ENCODE measurements at places on chromosomes 2 and 18.

- DNase-seq: no peak
These were observed 258.5 kb downstream of the RPIA start for GRCh38 chr2:88950010-88950409.

- no peak for DNase-seq
These were observed 189.7 kb upstream of the REV1 start for GRCh38 chr2:99679518-99679917.

DNA sequence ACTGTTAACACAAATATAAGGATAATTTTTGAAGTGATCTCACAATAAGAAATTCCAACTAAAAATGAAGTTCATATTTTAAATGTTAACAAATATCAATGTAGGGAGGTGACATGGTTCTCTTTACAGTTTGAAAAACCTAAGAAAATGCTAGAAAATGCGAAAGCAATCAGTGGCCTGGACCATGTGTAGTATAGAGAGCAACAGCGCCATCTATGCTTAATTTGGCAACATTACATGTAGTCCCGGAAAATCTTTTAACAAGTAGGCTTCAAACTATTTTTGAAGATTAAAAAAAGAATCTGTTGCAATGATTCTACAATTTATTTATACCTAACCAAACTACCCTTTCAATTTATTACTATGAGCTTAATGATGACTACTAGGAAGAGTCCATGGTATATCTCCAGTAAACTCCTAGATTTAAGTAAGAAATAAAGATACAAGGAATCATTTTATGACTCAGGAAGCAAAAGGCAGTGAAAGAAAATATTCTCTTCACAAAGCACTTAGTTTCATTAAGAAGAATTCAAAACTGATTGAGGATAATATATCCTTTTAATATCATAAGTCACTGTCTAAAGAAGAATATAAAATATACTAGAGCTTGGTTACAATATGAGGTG is 33.3 kb downstream of the NDUFA10 start:
- DNase-seq: peak; percentile 91

DNA sequence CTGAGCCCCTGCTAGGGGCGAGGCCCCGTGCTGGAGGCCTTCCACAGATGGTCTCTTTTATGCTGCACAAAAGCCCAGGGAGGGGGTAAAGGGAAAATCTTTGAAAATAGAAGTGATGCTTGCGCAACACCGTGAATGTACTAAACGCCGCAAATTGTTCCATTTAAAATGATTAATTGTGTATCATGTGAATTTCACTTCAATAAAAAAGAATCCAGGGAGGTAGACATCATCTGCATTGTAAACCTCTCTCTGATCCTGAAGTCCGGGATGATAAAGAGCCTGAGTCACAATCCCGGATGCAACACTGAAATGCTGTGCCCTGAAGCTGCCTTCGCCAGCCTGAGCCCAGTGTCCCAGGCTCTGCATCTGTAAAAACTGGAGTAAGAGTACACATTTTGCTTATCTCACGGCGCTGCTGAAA is 107.7 kb upstream of the PPP1CB start:
- peak; percentile 57 for DNase-seq

- no peak for DNase-seq
These were observed 227.8 kb downstream of the AGAP1 start for GRCh38 chr2:235721625-235722024.

DNA sequence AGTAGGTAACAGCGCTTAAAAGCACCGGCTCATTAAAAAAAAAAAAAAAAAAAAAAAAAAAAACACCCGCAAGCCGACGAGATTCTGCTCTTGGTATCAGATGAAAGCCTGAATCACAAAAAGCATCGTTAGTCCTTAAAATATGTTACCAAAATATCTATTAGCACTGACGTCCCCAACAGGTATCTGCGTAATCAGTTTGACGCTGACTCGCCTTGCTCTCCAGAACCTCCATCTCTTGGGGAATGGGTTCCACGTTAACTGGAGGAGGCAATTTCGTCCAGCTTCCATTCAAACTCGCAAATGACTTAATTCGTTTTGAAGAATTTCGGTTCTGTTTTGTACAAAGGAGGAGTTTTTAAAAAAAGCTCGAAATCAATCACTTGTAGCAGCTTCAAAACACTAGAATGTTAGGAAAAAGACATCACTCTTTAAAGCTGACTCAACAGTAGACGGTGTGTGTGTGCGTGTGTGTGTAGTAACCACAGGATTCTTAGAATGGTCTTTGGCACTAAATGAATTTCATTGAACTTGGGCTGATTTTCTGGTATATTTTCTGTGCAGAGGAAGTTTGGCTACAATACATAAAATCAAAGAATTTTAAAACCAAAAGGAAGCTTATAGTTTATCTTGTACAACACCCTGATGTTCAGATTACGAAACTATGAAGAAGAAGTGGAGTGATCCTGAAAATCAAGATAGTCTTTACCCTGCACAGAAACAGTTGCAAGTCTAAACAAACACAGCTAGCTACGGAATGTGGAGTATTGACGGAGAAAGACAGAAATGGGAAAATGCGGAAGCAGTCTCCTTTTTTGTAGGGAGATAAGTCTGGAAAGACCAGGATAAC is 1.1 kb upstream of the PGAP1 start:
- no peak for DNase-seq

DNA sequence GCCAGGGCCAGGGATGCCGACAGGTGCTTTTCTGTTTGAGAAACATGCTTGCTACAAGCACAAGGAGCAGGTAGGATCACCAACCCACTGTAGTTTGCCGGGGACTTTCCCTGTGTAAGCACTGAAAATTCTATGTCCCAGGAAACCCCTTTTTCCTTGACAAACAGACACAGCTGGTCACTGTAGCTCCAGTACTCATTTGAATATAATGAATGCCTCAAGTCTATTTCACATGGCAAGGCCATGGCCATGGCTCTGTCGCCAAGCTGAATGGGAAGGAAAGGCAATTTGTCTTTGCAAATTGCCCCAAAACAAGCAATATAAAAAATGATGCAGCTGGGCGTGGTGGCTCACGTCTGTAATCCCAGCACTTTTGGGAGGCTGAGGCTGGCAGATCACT is 49.6 kb upstream of the IGFBP2 start:
- no peak for DNase-seq

GRCh38 chr18:34972765-34973414 is 68.3 kb upstream of the MAPRE2 start:
- no peak for DNase-seq

DNA sequence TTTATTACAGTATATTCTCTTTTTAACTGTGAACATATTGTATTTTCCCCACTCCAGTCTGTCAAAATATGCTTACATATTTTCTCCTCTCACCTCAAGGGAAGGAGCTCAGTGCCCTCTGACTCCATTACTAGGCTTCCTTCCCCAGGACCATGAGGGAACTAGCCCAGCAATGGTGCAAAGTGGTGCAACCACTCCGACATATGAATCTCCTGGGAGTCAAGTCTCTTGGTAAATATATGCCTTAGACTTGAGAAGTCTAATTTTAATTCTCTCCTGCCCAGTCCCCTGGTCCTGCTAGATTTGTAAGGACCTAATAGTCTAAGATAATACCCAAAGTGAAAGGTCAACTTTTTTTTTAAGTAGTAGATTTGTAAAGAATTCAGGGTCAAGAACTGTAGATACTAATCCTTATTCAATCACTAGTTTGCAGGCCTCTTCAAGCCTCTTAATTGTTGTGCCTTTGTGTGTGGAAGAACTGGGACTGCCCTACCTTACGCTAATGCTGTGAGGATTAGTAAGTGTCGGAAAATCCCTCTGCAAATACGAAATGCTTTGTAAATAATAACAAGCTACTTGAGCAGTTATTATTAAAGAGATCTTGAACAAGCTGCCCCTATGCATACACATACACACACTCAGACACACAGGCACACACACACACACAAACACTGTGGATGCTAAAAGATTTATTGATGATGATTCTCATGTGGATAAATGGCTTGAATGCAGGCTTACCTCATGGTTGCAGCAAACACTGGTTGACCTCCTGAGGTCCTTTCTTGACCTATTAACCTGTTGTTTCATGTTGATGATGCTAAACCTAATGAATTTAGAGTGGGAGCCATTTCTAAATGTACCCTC is 251.2 kb upstream of the PARD3B start:
- DNase-seq: no peak

DNA sequence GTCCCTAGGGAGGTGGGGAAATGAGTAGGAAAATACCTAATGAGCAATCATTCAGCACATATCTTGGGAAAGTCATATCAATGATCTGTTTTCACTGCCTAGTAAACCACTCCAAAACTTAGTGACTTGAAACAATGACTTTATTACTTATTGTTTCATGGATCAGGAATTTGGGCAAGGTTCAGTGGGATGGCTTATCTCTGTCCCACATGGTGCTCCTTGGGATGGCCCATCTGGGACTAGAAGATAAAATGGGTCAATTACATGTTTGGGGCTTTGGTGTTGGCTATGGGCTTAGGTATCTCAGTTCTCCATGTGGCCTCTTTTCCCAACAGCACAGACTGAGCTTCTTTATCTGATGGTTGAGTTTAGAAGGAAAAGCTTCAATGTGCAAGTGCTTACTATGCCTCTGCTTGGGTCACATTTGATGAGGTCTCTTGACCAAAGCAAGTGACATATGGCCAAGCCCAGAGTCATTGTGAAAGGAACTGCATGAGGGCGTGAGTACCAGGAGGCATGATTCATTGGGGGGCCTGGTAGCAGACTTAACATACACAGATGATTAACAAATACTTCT is 218.1 kb upstream of the TNP1 start:
- no peak for DNase-seq

DNA sequence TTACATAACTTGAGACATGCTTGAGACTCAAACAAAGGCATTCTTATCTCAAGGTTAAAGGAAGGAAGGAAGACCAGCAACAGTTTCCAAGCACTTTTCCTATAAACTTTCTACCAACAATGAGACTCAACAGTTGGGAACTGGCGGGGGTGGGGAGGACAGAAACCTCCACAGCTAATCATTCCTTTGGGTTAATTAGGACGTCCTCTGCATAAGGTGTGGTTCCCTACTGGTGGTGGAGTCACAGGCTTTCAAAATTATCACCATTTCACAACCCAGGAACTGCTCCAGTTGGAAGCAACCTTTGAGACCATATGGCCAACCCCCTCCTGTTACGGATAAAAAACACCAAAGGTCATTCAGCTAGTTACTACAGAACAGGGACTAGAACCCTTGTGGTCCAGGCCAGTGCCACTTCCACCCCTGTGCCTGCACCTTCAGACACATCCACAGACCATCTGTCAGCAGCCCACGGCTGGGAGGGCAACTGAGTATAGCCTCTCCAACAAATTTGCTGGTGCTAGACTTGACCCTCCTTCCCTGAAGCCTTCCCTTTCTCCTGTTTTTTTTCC is 30.1 kb upstream of the ATL2 start:
- DNase-seq: no peak

GRCh38 chr2:238711346-238711745 is 136.5 kb upstream of the TWIST2 start:
- DNase-seq: no peak

- no peak for DNase-seq
These were observed 223.0 kb downstream of the UBE2E3 start for GRCh38 chr2:181203412-181203811.

DNA sequence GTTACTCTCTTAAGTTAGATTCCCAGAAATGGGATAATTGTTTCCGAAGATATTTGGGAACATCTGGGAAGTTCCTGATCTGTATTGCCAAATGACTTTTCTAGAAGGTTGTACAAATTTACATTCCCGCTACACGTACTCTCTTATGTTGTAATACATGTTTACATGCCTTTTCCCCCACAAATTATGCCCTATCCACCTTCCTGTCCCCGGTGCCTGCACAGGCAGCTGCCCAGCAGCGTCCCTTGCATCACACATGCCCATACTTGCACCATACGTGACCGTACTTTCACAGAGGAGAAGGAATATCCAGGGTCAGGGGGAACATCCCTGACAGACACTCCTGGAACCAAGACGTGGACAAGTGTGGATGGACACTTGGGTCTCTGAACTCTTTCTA is 24.2 kb upstream of the KLF11 start:
- no peak for DNase-seq

DNA sequence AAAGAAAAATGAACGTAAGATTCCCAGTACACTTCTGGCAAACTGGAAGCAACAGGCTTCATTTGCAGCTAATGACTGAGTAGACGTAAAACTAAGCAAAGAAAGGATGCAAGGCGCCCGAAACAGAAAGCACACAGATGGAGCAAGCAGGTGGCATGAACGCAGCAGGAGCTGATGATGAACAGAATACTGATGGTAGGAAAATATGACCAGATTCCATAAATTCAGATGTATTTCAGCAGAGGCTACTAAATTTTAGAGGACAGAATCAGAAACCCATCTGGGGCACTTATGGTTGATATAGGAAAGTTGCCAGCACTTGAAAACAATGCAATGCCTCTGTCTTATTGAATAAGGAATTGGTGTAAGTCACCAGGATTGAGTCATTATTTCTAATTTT is 658.7 kb upstream of the LINC00305 start:
- no peak for DNase-seq

GRCh38 chr2:8622199-8622911 is 59.5 kb upstream of the ID2 start:
- DNase-seq: no peak

- no peak for DNase-seq
These were observed 231.7 kb downstream of the VAPA start for GRCh38 chr18:10145546-10145945.
